Stimulated activated memory B cell treated with anti-CD40 and anti-IgM and Interleukin-4, amounts not matched to agents 10 μg/mL and 1 μg/mL and 100 μg/mL, for 72 hours (primary cell): ENCODE measurements at places on chromosomes 3 and 15.

- ATAC-seq: no peak
Measured at GRCh38 chr3:136366289-136366688, 116.1 kb downstream of the PCCB start.

- ATAC-seq: no peak
Measured at GRCh38 chr15:69857250-69857649, 240.5 kb downstream of the TLE3 start.

DNA sequence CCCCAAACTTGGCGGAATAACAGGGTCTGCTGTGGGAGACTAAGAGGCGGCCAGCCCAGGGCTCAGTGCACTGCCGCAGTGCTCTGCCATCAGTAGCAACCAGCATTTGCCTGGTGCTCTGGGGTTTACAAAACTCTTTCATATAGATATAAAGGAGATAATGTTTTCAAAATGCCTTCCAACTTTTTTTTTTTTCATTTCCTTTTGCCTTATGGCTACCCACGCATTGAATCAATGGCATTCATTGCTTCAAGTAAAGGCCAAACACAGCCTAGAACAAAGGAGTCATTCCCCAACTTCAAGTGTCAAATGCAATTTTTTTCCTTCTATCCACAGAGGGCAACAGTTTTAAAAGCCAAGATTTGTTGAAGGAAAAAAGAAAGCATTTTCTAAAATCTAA lies 11.6 kb upstream of the SLC24A5 start:
- no peak for ATAC-seq

DNA sequence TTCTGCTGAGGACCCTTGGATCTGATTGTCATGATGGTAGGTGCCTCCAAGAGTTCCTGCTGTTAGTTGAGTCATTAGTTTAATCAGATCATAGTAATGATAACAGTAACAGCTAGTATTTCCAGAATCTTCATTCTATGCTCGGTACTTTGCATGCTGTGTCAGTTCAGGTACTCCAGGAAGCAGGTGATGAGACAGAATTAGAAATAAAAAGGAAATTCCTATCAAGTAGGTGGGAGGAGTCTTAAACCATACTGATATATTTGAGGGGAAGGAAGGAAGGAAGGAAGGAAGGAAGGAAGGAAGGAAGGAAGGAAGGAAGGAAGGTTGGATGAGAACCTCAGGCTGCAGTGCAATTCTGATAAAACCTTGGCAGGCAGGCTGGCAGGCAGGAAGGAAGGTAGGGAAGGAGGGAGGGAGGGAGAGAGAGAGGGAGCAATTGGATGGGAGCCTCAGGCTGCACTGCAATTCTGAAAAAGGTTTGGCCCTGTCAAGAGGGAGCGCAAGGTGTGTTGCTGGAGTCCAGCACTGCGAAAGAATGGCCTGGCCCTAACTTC lies 148.8 kb upstream of the NUDT16 start:
- no peak for ATAC-seq

DNA sequence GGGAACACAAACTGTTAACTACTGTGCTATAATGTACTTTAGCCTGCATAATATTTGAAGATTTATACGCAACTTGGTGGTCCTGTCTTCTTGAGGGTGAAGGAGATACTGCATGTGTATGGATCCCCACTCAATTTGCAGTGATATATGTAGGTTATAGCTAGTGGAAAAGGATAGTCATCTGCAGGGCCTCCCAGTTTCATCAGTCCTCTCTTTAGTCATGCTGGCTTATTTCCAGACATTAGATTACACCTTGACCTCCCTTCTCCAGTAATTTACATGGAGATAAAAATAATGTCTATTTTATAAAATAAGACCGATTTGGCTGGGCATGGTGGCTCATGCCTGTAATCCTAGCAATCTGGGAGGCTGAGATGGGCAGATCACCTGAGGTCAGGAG lies 3.7 kb downstream of the NR1D2 start:
- no peak for ATAC-seq
